ENCODE measurements at places on chromosomes 3 and 15.
A peak's percentile ranks its signal among the peaks of the same experiment; 100 is the strongest.

GRCh38 chr3:138946663-138947494 lies at the start of the genes FOXL2 and FOXL2NB:
Gene FOXL2, minus strand, starts transcription at chr3:138947137. Its CDS starts 415 bp downstream, at chr3:138946722.
Gene FOXL2NB, plus strand, starts transcription at chr3:138947217. Its CDS starts 148 bp downstream, at chr3:138947365.
- peaks cover 91% of the 10 kb centered on the region for H3K27me3 ChIP-seq
- peaks cover 22% of the 10 kb centered on the region for H3K4me1 ChIP-seq
- H3K36me3 ChIP-seq: no peaks in the 10 kb centered on the region
- H3K4me3 ChIP-seq: peak within 1 kb of the TSS; percentile 84

DNA sequence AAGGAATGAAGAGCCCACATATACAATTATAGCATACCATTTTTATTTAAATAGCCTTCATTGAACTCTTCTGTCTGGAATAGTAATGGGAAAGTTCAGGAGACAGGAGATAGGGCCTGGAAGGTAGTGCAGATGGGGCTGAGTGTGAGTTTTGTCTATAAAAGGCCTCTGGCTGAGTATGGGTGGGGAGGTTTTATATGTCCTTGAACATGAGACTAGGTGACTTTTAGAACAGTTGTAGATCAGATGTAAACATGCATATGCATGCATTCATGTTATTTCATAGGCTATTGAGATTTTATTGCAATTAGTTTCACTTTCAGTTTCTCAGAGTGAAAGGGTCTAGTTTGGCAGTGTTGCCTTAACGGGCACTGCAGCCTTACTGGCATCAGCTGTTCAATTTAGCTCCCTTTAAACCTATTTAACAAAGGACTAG lies 27.1 kb downstream of the CGGBP1 start:
- no peak overlapping the region for H3K27ac ChIP-seq
- no peak for DNase-seq
- H3K4me1 ChIP-seq: no peaks in the 10 kb centered on the region
- no peaks in the 10 kb centered on the region for H3K36me3 ChIP-seq

GRCh38 chr15:33460166-33460805 lies 149.5 kb downstream of the RYR3 start:
- no peaks in the 10 kb centered on the region for H3K4me1 ChIP-seq
- no peaks in the 10 kb centered on the region for H3K36me3 ChIP-seq
- H3K27ac ChIP-seq: peak overlapping the region; percentile 90
- no peak for DNase-seq

DNA sequence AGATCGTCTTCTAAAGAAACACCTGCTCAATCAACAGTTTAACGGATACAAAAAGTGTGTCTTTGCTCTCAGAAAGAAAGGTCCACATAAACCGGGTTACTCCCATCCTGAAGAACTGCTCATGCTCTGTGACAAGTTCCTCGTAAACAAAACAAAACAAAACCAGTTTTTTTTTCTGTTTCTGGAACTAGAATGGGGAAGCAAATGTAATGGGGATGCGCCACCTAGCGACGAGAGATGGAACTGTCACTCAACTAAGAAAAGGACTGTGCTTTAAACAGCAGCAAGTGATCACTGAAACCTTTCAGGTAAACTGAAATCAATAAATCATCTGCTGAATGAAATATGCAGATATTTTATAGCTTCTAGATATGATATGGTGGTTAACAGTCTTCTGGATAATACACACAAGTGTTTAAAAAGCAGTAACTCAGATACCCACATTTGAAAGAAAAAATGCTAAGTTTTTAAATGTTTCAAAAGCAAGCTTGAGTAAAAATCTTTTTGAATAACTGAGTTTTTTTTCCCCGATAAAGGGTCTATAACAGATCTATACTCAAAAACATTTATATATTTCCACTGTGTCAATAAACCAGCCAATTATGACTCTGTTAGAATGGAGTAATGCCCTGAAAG lies 10.9 kb downstream of the TM2D3 start:
- peak; percentile 77 for DNase-seq
- H3K4me3 ChIP-seq: no peak overlapping the region
- peak overlapping the region; percentile 82 for H3K27ac ChIP-seq
- peaks cover 19% of the 10 kb centered on the region for H3K36me3 ChIP-seq

DNA sequence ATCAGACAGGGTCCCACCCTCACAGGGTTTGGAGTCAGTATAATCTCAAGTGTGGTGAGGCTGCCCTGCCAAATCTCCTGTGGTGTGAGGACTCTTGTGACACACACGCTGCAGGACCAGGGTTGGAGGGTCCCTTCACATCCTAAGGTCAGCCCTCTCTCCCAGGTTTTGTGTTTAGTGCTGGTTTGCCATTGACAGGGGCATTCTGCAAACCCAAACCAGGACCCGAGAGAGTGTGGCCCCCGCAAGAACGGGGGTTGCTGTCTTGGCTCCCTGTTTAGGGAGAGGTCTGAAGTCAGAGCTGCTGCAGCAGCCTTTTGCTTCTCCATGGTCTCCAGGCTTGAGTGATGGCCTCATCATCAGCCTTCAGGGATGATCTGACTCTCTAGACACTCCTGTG lies 14.7 kb downstream of the FAM107A start:
- no peak overlapping the region for H3K4me3 ChIP-seq
- H3K36me3 ChIP-seq: no peaks in the 10 kb centered on the region
- no peaks in the 10 kb centered on the region for H3K27me3 ChIP-seq
- DNase-seq: peak; percentile 40
- H3K27ac ChIP-seq: peak overlapping the region; percentile 19

- no peak for DNase-seq
- no peak overlapping the region for H3K4me3 ChIP-seq
- peaks cover 41% of the 10 kb centered on the region for H3K4me1 ChIP-seq
- H3K27me3 ChIP-seq: no peaks in the 10 kb centered on the region
- no peaks in the 10 kb centered on the region for H3K36me3 ChIP-seq
These were observed 20.1 kb upstream of the MAGEF1 start for GRCh38 chr3:184731786-184732537.
